Activated CD4-positive, alpha-beta T cell treated with anti-CD3 and anti-CD28 coated beads, Interleukin-2, amount 10 ng/mL, durations not matched to agents 7 days and 5 days (primary cell): ENCODE measurements at places on chromosomes 1 and 21. TPM values are rescaled to one million over a fixed set of nuclear protein-coding genes. Genes with fewer than 3 reads are reported as not detected.

Gene TMEM183A
- total RNA-seq, result 72.2 TPM

Gene CROCC
- total RNA-seq, result 37.3 TPM

Gene LCK
- total RNA-seq, result 434 TPM

Gene PAPPA2
- total RNA-seq, result 0.46 TPM

Gene LYPD8
- not detected for total RNA-seq

DNA sequence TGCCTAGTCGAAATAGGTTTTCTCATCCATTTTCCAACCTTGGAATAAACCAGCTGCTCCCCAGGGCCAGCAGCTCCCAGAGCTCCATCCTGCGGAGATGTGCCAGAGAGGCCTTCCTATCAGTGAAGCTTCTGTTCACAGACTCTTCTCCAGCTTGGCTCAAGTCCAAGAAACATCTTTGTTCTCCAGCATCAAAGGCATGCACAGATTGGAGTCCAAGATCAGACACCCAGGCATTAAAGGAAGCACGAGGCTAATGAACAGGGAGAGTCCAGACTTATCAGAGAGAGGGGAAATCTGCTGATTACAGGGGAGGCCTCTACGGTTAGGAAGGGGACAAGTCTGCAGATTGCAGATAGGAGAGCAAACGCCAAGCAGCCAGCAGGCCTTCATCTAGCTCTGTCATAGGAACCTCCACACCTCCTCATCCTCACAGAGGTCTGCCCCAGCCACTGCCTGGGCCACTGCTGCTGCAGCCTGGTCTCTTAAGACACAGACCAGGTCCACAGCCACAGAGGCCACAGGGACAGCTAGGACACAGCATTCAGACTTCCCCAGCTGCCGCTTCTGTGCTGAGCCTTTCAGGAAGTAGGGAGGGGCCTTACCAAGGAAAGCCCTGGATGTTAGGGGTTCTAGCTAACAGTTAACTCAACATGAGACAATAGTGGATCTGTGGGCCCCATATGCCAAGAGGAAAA lies 3.4 kb downstream of the PRR9 start:
- no peak overlapping the region for H3K27ac ChIP-seq
- H3K4me1 ChIP-seq, result peaks cover 6% of the 10 kb centered on the region
- H3K4me3 ChIP-seq, result no peak overlapping the region
- peaks cover 8% of the 10 kb centered on the region for H3K27me3 ChIP-seq

GRCh38 chr21:42841156-42841915 lies 38.0 kb downstream of the WDR4 start:
- no peak for DNase-seq
- H3K4me3 ChIP-seq, result no peak overlapping the region
- no peaks in the 10 kb centered on the region for H3K27me3 ChIP-seq

DNA sequence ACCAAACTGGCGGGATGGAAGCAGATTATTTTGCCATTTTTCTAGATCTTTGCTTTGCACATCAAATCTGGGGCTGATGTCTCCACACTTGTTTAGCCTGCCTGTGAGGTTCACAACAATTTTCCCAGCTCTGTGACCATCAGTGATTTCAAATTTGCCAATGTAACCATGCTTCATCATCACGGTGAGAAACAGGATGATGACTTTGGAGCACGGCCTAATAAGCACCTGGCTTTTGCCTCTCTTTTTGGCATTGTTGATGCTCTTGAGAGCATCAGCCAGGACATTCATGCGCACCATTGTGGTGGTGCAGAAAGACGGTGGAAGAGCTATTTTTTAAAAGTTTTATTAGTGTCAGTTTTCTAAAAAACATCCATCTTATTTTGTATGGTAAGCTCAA lies 50.1 kb downstream of the IARS2 start:
- no peak for DNase-seq
- H3K27ac ChIP-seq, result no peak overlapping the region
- no peaks in the 10 kb centered on the region for H3K4me1 ChIP-seq
- H3K27me3 ChIP-seq, result no peaks in the 10 kb centered on the region
- H3K36me3 ChIP-seq, result peaks cover 45% of the 10 kb centered on the region

DNA sequence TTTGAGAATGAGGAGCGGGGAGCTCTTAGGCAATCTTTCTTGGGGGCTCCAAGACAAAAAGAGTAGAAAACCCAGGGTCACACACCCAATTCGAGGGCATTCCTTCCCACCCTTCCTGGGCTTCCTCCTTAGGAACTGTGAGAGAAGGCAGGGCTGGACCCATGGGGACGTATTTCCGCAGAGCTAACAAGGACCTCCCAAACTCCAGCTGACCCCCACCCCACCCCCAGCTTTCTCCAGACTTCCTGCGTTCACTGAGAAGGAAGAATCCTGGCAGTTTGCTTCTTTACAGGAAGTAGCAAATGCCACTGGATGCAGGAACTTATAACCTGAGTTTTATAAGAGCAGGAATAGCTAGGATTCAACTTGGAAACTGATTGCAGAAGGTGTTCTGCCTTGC lies 2.7 kb upstream of the LHX9 start:
- H3K27ac ChIP-seq, result no peak overlapping the region
- peaks cover 98% of the 10 kb centered on the region for H3K27me3 ChIP-seq
- peaks cover 83% of the 10 kb centered on the region for H3K4me1 ChIP-seq
- no peak for DNase-seq

DNA sequence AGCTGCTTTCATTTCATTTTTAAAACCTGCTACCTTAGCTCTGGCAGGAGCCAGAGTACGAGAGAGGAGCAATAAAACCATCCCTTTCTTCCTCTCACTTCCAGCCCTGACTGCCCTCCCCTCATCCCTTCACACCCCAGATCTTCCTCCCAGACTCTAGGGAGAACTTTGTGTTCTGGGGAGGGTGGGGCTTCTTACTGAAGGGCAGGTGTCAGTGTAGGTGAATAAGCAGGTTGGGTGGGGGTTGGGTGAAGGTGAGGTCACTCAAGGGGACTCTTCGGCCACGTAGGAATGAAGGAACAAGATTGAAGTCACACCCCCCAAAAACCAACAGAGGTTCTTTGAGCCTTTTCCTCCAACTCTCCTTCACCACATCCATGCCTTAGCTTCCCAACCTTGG lies 88.9 kb downstream of the CD58 start:
- H3K27me3 ChIP-seq, result peaks cover 2% of the 10 kb centered on the region
- H3K4me1 ChIP-seq, result no peaks in the 10 kb centered on the region
- H3K27ac ChIP-seq, result no peak overlapping the region
- no peaks in the 10 kb centered on the region for H3K36me3 ChIP-seq

DNA sequence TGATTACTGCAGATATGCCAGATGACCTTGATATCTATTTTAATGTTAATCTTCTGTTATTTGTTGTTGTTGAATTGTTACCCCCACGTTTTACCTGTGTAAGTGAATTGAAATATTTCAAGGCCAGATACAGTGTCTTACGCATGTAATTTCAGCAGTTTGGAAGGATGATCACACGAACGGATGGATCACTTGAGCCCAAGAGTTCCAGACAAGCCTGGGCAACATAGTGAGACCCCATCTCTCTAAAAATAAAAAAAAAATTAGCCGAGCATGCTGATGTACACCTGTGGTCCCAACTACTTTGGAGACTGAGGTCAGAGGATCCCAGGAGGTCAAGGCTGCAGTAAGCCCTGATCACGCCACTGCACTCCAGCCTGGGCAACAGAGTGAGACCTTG lies 32.2 kb downstream of the SDCCAG8 start:
- H3K4me3 ChIP-seq, result no peak overlapping the region
- peak overlapping the region; percentile 52 for H3K27ac ChIP-seq
- peaks cover 48% of the 10 kb centered on the region for H3K36me3 ChIP-seq
- DNase-seq, result no peak

GRCh38 chr1:48182439-48182838 lies 40.1 kb upstream of the SLC5A9 start:
- H3K4me1 ChIP-seq, result no peaks in the 10 kb centered on the region
- H3K27me3 ChIP-seq, result peaks cover 12% of the 10 kb centered on the region
- no peak for DNase-seq
- no peak overlapping the region for H3K27ac ChIP-seq

GRCh38 chr21:46355161-46356004 lies 31.4 kb downstream of the PCNT start:
- peaks cover 35% of the 10 kb centered on the region for H3K36me3 ChIP-seq
- no peak overlapping the region for H3K4me3 ChIP-seq
- no peaks in the 10 kb centered on the region for H3K27me3 ChIP-seq
- no peak overlapping the region for H3K27ac ChIP-seq

GRCh38 chr1:108878160-108878469 lies 1.3 kb downstream of the GPSM2 start:
- H3K27ac ChIP-seq, result peak overlapping the region; percentile 94
- peaks cover 5% of the 10 kb centered on the region for H3K36me3 ChIP-seq
- peak overlapping the region; percentile 96 for H3K4me3 ChIP-seq
- no peak for DNase-seq

DNA sequence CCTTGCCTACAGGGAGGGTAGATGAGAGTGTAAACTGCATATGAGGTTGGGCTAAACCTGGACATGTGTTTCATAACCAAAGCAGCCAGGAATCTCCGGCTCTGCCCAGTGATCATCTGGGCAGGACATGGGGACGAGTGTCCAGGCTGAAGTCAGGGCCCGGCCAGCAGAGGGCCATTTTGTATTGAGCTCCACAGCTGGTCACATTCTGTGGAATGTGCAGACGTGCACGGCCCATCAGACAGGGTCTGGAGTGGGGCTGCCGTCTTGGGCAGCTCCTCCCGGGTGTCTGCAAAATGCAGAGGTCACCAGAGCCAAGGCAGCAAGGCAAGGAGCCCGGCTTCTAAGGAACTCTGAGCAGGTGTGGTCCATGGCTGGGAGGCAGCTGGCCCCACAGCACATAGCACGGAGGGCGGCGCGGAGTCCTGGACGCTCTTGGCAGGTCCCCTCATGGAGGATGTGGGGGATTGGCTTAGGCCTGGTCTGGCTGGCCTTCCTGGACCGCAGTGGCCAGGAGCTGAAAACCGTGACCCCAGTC lies 6.2 kb downstream of the LRRC3 start:
- no peak overlapping the region for H3K27ac ChIP-seq
- no peaks in the 10 kb centered on the region for H3K27me3 ChIP-seq
- H3K4me1 ChIP-seq, result peaks cover 4% of the 10 kb centered on the region
- DNase-seq, result no peak

GRCh38 chr1:199422206-199422605 lies 605.3 kb upstream of the NR5A2 start:
- DNase-seq, result no peak
- no peak overlapping the region for H3K4me3 ChIP-seq
- no peaks in the 10 kb centered on the region for H3K27me3 ChIP-seq
- H3K27ac ChIP-seq, result no peak overlapping the region
- H3K36me3 ChIP-seq, result no peaks in the 10 kb centered on the region
- H3K4me1 ChIP-seq, result no peaks in the 10 kb centered on the region

- no peak for DNase-seq
- H3K4me3 ChIP-seq, result no peak overlapping the region
- no peaks in the 10 kb centered on the region for H3K27me3 ChIP-seq
- no peak overlapping the region for H3K27ac ChIP-seq
These were observed 142.6 kb downstream of the PEX14 start for GRCh38 chr1:10617318-10617717.

GRCh38 chr1:51569284-51570062 lies 47.4 kb upstream of the OSBPL9 start:
- peaks cover 37% of the 10 kb centered on the region for H3K4me1 ChIP-seq
- peak; percentile 44 for DNase-seq
- peak overlapping the region; percentile 37 for H3K4me3 ChIP-seq

- H3K4me1 ChIP-seq, result no peaks in the 10 kb centered on the region
- no peaks in the 10 kb centered on the region for H3K36me3 ChIP-seq
- no peak overlapping the region for H3K27ac ChIP-seq
- DNase-seq, result no peak
- H3K4me3 ChIP-seq, result no peak overlapping the region
These were observed 44.5 kb upstream of the ENAH start for GRCh38 chr1:225697428-225697827.

DNA sequence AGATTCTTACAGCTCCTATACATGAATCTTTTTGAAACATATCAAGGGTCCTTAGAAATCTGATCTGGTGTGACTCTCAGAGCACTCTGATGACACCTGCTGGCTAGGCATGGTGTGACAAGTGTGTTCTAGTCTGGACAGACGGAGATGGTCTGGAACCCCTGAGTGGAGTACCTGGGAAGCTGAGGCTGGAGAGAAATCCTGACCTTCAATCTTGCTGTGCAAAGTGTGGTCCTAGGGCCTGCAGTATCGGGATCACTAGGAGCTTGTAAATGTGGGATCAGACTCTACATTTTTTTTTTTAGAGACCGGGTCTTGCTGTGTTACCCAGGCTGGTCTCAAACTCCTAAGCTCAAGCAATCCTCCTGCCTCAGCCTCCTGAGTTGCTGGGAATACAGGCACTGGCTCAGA lies 78.6 kb upstream of the SOD1 start:
- DNase-seq, result peak; percentile 83
- no peaks in the 10 kb centered on the region for H3K36me3 ChIP-seq
- H3K27me3 ChIP-seq, result peaks cover 22% of the 10 kb centered on the region
- H3K27ac ChIP-seq, result no peak overlapping the region
- no peak overlapping the region for H3K4me3 ChIP-seq
- H3K4me1 ChIP-seq, result no peaks in the 10 kb centered on the region

DNA sequence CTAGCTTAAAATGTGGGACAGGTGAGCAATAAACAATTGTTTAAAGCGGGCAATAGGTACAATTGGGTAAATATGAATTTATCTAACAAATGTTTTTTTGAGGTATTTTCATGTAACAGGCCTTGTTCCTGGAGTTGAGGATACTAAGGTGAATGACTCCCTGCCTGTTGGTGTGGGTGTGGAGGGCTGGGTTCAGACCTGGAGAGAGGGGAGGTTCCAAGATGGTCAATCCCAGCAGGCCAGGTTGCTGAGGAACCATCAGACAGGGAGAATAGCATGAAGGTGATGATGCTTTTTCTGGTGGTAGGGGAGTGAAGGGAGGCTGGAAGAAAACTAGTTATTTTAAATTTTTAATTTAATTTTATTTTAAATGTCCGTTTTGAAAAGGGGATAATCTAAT lies 46.3 kb downstream of the CDC14A start:
- DNase-seq, result no peak
- peaks cover 71% of the 10 kb centered on the region for H3K36me3 ChIP-seq
- H3K4me1 ChIP-seq, result peaks cover 87% of the 10 kb centered on the region
- H3K27ac ChIP-seq, result peak overlapping the region; percentile 70

DNA sequence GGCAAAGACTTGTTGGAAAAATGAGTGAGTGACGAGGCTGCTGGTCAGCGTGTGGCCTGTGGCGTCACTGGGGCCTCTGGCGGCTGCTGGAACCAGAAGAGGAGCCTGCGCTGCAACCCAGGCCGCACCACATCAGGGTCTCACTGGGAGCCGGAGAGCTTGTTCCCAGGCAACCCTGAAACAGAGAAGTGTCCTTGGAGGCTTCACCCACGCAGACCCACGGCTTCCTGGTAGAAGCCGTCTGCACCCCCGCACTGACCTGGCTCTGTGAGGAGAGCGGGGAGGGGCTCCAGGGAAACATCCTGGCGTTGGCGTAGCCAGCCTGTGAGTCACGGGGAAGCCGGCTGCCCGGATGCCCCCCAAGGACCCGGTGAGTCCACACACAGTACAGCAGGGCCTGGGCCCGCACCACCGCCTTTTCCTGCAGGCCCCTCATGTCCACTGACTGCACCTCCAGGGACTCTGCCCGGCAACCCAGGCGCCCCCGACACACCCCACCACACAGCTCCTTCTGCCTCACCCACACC lies 57.4 kb downstream of the COL6A1 start:
- H3K27ac ChIP-seq, result no peak overlapping the region
- H3K27me3 ChIP-seq, result peaks cover 3% of the 10 kb centered on the region
- no peak overlapping the region for H3K4me3 ChIP-seq
- no peaks in the 10 kb centered on the region for H3K36me3 ChIP-seq
- no peaks in the 10 kb centered on the region for H3K4me1 ChIP-seq
- DNase-seq, result no peak
